ENCODE measurements at places on chromosomes 1 and 21.

GRCh38 chr1:86061551-86061990, 95.0 kb downstream of the COL24A1 start:
- no peak for DNase-seq

DNA sequence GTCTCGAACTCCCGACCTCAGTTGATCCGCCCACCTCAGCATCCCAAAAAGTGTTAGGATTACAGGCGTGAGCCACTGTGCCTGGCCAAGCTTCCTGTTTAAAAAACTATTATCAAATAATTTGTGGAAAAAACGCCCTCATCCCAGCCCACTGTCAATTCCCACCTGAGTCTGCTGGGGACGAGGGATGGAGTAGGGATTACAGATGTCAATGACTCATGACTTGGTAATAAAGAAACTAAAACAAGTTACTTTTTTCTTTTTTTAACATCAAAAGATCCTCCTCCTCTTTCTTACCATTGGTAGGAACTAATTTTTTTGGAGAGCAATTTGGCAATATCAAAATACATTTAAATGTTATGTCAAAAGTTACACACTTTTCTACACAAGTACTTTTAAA, 9.7 kb downstream of the CNN3 start:
- no peak for DNase-seq

GRCh38 chr1:46421739-46422138, 27.6 kb downstream of the FAAH start:
- no peak for DNase-seq

GRCh38 chr1:214454569-214455396, 96.6 kb downstream of the PTPN14 start:
- DNase-seq = no peak

DNA sequence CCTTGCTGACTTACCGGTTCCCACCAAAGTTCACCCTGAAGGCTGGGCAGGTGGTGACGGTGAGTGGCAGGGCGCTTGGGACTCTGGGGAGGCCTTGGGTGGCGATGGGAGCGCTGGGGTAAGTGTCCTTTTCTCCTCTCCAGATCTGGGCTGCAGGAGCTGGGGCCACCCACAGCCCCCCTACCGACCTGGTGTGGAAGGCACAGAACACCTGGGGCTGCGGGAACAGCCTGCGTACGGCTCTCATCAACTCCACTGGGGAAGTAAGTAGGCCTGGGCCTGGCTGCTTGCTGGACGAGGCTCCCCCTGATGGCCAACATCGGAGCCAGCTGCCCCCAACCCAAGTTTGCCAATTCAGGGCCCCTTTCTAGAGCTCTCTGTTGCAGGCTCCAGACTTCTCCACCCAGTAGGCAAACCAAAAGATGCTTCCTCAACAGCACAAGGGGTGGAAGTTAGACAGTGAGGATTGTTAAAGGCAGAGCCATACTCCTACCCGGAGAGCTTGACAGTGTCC, 16.4 kb upstream of the SEMA4A start:
- DNase-seq = no peak

DNA sequence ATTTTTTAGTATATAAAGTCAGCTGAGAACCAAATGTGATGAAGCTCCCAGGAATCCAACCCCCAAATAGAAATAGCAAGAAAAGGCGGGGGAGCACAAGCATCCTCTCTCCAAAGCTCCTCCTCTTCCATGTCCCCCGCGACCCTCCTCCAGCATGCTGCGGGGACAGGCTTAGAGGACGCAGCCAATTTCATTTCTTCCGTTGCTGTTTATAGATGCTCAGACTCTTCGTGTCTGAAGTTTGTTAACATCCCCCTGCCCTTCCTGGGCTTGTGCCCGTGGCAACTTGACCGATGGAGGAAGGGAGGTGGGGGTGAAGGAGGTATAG, 754 bp upstream of the NPPA start:
- no peak for DNase-seq

- no peak for DNase-seq
These were observed 2.0 kb upstream of the GJA5 start for GRCh38 chr1:147762233-147763024.

DNA sequence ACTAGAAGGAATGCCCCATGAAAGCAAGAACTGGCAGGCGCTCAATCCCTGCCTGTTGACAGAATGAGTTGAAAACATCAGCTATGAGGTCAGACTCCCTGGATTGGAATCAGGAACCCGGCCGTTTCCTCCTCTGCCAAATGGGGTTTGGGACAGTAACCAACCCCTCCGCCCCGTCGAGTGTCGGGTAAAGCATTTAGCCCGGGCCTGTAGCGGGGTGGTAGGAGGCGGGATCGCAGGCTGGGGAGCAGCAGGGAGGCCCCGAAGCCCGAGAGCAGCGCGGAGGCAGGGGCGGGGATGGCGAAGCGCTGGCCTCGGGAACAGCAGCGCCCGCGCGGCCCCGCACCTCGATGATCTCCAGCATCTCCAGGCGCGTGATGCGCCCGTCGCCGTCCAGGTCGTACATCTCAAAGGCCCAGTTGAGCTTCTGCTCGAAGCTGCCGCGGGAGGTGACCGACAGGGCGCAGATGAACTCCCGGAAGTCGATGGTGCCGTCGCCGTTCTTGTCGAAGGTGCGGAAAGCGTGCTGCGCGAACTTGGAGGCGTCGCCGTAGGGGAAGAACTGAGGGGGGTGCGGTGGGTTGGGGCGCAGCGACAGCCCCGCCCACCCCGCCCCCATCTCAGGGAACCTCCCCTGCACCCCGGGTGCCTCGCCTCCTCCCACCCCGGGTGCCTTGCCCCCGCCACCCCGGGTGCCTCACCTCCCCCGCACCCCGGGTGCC, 7.5 kb downstream of the HPCAL4 start:
- no peak for DNase-seq

GRCh38 chr1:222382171-222382570, 165.7 kb downstream of the HHIPL2 start:
- DNase-seq = no peak

DNA sequence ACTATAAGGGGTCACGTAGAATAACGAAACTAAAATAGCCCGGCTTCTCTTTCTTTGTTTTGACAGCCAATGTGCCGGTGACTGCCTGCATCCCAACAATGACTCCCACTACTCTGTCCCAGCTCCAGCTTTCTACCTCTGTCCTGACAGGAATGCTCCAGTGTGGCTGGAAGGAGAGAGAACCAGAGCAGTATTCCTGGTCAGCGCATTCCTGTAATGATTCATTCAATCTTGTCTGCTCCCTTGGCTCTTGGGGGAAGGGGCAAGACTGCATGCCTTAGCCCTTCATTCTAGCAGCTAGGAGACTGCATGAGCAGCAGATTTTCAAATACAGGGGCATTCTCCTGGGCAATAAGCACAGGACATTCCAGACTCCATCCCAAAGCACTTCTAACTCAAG, 132.1 kb upstream of the PRMT6 start:
- no peak for DNase-seq

DNA sequence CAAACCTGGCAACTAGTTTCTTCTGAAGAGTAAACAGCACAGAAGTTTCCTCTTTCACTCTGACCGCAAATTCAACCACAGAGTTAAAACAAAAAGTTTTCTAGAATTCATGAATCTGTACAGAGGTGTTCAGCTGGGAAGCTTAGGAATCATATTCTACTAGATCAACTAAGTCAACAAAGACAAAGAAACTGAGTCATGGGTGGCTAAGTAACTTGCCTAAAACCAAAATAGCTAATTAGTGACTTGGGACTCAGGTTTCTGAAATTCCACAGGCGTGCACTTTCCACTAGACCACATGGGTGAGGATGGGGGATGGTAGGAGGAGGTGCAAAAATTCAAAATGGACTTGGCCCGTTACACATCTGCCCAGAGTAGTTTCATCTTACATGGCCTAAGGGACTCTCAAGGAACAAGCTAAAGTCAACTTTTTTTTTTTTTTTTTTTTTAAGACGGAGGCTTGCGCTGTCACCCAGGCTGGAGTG, 25.8 kb downstream of the PTPN14 start:
- no peak for DNase-seq

- DNase-seq = no peak
These were observed 83.4 kb downstream of the BACH1 start for GRCh38 chr21:29382030-29382654.

- DNase-seq = no peak
These were observed 133.4 kb upstream of the MAP1LC3C start for GRCh38 chr1:242132121-242132817.

DNA sequence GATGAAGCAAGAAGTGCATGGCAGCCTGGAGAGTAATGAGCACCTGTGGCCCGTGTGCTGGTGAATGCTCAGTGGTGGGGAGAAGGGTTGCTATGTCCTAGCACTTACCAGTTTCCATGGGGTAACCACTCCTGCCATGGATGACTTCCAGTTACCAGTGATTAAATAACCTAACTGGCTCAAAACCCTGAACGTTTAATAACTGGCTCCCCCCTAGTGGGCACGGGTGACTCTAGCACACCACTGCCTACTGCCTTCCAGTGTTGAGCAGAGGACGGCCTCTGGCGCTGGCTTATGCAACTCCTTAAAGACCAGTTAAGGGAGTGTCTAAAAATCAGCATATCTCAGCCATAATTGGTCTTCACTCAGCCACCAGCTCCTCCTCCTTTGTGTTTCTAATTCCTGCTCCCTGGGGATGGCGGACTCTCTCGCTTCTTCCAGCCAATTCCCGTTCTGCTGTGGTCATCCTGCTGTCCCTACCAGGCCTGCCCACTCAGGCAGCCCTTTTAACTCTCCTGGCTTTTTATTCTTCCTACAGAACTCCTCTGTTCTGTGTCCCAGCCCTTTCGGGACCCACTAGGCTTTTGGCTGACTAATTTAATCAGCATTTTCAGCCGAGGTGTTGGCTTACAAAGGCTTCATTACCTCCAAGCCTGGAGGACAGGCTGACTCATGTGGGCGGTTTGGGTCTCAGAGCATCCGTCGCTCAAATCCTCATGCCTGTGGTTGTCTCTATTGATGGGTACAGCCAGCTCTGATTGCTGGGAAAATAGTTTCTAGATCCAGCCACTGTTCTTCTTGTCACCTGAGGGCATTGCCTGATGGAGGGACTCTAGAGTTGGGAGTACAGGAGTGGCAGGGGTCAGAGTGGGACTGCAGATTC, 332.4 kb downstream of the CAMTA1 start:
- DNase-seq = no peak

DNA sequence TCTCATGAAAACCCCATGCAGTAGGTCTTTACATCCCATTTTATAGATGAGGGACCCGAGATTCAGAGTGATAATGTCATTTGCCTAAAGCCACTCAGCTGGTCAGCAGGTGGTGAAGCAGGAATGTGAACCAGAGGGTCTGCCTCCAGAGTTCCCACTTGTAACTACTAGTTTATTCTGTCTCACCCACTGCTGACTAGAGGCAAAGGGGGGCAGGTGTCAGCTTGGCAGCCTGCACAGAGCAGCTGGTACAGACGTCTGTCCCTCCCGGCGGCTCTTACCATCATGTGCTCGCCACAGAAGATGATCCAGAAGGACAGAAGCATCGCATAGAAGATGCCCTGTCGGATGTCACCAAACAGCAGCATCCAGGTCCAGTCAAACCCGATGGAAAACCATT, 82.4 kb downstream of the WLS start:
- DNase-seq = no peak

DNA sequence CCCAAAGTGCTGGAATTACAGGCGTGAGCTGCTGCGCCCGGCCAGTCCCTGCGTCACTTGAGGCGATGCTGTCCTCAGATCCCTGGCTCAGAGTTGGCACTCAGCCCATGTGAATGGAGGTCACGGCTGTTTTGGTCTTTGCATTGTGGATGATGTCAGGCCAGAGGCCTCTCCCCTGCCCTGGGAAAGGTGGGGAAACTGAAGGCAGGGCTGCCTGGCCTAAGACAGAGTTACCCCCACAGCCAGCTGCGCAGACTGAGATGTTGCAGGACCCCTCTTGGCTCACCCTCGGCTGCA, 821 bp downstream of the MASP2 start:
- DNase-seq = no peak

DNA sequence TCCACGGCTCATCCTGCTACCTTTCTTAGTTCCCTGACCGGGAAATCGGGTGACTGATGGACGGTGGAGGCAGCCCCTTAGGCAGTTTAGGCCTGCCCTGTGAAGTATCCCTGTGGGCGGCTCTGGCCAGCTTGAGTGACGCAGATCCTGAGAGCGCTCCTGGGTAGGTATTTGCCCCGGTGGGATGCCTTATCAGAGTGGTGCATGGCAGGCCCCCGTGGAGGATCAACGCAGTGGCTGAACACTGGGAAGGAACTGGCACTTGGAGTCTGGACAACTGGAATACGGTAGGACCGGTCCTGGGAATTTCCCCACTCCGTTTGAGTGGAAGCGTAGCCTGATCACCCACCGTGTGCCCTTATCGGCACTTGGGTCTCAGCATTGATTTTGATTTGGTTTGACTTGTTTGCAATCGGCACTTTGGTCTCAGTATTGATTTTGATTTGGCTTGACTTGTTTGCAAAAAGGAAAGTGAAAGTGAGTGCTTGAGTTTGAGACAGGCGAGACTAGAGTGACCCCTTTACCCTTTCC, 15.2 kb downstream of the PLA2G2F start:
- DNase-seq = no peak

DNA sequence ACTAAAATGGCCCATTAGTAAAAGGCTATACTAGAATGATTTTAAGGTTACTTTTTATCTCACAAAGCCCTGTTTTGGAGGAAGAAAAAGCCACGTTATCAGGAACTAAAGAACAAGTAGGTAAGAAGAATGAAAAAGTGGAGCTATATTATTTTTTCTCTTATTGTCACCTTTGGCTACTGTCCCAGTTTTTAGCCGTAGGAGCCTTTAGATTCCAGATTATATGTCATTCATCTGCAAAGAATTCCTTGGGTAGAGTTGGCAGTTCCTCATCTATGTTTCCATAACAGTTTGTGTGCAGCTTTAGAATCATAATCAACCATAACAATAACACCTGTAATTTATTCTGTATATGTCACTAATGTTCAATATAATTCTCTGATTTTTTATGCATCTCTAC, 83.8 kb downstream of the TPR start:
- DNase-seq = no peak

GRCh38 chr1:7614576-7615074, 156.5 kb upstream of the VAMP3 start:
- no peak for DNase-seq

DNA sequence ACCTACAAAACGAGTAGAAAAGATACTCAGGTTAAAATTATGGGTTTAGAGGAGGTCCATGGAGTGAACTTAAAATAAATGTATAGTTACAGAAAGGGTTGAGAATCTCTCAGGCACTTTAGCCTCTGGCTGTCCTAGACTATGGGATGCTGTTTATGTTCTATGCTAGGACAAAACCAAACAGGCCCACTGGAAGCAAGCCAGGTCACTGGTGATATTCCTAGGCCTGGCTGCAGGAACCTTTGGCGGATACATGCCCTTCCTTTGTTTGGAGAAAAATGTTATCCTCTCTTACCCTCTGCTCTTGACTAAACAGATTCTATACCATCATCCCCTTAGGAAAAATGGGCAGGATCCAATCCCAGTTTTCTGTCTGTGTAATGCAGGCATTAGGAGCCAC, 90.7 kb upstream of the DUSP10 start:
- no peak for DNase-seq

DNA sequence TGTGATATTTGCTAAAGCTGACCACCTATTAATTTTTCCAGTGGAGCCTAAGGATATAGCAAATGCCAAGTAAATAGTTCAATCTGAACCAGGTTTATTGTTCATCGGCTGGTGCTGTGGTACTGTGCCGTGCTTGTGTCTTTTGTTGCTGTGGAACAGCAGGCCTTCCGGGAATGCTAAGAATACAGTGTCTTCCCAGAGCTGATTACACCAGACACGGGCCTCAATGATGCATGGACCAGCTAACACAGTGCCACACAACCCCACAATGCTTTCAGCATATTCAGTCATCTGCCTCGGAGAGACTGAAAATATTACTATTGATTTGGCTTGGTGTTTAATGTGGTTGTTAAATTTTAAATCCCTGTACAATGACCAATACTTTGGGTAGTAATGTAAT, 415.4 kb downstream of the PTBP2 start:
- no peak for DNase-seq

GRCh38 chr1:175462301-175463017, 269.9 kb upstream of the KIAA0040 start:
- no peak for DNase-seq

All from NCI-H187 (cell line).